ENCODE measurements at places on chromosomes 3 and 15.

DNA sequence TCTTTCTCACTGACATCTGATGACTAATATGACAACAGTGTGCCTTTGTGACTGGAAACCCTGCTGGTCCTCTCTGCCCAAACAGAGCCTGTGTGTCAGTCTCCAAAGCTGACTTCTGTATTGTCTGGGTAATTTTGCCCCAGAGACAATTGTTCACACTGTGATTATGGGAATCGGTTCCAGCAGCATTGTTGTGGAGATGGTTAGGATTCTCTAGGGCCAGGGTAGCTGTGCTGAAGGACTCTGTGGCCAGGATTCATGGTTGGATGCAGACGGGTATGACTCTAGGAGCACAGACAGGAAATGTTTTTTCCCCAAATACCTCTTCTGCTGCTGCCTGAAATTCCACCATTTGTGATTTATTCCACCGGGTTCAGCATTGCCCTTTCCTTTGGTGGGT, 57.5 kb upstream of the ITGA11 start:
- no peak for DNase-seq

GRCh38 chr3:153045150-153045549, 116.9 kb upstream of the RAP2B start:
- DNase-seq = no peak

- no peak for DNase-seq
These were observed 59.3 kb upstream of the RAD18 start for GRCh38 chr3:9022305-9023225.

DNA sequence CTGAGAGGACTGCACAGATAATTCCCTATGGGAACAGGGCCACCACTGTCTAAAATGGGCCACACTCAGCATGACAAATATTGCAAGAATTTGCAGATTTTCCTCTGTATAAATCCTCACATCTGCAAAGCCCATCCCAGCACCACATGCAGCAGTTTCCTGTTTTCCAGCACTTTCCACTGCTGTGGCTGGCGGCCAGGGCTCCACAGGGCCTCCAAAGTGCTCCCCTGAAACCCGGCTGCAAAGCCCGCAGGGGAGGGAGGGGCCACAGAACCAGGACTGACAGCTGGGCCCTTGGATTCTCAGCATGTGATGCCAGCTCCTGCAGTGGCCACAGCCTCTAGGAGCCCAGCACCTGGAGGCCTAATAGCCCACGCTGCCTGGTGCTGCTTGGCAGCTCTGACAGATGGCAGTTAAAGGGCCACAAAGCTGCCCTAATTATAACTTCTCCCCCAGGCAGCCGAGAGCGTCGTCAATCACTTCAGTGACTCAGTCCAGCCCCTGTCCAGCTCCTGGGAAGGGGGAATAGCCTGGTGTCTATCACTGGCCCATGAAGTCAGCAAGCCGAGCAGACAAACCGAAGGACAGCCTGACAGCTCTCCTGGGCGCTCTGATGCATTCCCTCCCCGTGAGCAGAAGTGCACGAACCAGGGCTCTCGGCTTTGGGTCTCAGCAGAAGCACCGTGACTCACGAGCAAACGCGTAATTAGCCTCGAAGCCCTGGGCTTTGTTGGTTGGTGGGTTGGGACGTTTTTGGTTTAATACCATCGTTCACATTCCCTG, 4.7 kb downstream of the LRRC15 start:
- no peak for DNase-seq

DNA sequence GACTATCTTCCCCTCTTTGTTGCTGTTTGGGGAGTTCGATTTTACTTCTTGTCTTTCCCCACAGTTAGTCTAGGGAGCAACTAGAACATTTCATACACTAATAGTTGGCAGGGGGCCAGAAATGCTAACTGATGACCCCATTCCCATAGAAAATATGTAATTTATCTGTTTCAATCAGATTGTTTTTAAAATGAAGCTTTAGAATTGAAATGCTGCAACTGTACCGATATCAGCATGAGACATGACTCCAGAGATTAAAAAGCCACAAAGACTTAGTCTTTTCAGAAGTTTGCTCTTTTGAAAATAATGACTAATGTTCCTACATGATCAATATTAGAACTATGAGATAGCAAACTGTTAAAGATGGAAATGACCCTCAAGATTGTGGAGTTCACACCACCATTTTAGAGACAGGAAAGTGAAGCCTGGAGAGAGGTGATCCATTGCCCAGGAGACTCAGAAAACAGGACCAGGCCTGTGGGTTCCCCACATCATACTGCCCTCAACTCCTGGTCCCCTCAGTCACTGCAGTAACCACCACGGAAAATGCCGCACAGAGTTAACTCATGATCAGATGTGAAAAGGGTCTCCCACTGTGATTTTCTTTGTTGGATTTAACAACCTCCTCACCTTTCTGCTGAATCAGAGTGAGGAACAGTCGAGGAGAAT, 130.3 kb downstream of the CHDH start:
- DNase-seq = no peak

DNA sequence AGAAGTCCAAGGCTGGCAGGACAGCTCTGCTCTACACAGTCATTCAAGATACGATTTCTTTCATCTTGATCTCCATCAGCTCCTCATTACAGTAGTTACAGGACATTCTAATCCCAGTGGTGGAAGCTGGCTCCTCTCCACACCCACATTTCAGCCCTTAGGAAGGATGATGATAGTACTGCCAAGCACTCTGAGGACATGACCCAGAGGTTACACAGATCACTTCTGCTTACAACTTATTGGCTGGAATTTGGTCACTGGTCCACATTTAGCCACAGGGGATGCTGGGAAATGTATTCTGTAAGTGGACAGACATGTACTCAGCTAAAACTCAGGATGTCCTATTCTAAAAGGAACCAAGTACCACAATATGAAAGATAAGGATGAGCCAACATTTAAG, 77.1 kb downstream of the IQCH start:
- no peak for DNase-seq

DNA sequence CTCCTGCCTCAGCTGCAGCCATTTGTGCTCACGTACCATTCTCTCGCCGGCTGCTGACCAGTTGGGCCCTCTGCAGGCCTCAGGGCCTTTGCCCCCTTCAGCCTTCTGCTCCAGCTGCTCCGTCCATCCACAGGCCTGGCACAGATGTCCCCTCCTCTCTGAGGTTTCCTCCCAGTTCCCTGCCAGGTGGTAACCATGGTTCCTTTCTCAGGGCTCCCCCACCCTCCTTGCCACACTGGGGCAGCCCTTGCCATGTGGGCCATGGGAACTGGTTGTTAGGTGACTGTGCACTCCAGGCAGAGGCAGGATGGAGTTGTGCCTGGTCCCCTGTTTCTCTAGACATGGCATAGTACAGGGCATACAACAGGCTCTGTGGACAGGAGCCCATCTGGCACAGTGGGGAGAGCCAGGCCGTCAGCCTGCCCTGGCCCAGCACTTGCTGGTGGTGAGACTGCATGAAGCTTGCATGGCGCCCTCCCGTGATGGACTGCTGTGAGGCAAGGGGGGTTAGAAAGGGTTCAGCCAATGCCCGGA, 148.9 kb downstream of the DNAJB8 start:
- DNase-seq = no peak

DNA sequence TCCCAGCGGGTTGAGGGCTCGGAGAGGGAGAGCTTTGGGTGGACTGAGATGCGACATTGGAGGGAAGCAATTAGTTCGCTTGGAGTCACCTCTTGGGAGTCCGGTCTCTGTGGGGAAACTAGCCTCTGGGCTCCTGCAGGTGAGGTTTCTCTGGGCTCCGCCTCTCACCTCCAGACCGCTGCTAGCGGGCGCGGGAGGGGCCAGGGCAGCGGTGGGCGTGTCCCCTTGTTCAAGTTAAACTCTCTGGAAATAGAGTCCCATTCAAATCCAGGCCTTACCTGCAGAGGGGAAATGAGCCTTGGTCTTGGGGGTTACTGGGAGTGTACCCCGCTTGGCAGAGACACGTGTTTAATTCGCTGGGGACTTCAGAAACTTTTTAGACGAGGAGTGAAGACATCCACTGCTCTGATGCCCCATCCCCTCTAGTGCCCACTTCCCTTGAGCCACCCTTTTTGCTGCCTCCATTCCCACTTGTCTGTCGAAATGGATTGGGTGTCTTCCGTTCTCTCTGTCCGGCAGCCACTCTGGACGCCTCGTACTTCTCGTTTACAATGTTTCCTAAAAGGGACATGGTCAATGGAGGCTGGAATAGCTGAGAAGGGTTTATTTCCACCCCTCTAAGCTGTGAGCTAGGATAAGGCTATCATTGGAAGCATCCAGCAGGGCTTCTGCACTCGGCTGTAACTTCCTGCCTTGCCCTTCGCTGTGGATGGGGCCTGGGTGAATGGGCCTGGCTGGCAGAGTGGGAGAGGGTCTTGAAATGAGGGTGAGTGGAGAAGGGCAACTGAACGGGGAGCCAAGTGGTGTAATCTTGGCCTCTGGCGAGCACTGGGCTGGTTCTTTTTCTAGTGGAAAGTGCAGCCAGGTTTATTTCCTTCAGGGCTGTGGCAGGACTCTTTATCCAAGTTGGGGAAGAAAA, 1.1 kb downstream of the MITF start:
- DNase-seq = no peak

GRCh38 chr3:66442254-66443117, 58.3 kb downstream of the LRIG1 start:
- DNase-seq = no peak
